ENCODE measurements at places on chromosomes 4 and X.

GRCh38 chrX:2432298-2432863 is 68.4 kb downstream of the DHRSX start:
- no peak for DNase-seq

DNA sequence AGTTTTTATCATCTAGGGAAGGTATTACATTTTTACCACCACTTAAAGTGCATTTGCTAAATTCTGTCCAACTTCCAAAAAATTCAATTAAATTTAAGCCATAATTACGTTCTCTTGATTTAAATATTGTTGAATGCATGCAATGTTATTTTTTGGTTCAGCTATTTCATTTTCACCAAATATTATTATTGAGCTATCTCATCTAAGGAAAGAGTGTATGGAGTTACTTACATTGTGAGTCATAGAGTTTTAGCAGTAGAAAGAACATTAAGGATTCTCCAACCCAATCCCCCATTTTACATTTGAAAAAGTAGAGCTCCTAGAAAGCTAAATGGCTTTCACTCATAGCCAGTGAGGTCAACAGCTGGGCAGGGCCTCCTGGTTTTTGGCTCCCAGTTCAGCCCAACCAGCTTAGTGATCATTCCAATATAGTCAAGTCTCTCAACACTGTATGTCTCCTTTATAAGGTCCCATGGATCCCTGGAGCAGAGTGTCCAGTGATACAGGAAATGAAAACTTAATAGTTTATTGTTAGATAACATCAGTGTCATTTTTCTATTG is 60.5 kb downstream of the NDNF start:
- no peak for DNase-seq

DNA sequence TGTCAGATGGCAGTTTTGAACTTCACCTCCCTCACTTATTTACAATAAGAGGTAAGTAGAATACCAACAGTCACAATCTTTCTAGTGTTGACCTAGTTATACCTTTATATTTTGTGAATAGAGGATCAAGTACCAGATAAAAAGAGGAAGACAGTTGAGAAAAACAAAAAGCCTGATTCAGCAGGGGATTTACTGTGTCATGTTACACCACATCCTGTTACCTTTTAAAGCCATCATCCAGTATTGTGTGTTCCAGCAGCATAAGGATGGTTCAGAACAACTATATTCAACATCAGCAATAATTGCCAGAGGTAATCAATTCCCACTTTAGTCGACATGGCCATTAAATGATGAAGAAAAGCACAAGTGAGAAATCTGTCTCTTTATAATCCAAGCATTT is 21.3 kb upstream of the CXCL6 start:
- DNase-seq, result no peak

DNA sequence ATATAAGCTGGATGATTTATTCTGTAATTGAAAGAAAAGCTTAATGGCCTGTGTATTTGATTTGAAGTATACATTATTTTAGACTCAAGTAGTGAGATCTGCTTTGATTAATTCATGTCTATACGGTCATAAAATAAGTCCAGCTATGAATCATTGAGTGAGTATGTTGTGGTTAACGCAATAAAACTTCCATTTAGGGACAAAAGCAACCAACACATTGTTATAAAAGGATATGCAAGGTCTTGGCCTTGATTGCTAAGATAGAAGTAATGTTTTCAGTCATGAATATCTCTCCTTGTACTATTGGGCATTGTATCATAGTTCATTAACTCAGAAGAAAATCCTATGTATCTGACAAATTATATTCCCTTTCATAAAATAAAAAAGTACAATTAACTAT is 162.1 kb downstream of the EPHA5 start:
- DNase-seq, result no peak

DNA sequence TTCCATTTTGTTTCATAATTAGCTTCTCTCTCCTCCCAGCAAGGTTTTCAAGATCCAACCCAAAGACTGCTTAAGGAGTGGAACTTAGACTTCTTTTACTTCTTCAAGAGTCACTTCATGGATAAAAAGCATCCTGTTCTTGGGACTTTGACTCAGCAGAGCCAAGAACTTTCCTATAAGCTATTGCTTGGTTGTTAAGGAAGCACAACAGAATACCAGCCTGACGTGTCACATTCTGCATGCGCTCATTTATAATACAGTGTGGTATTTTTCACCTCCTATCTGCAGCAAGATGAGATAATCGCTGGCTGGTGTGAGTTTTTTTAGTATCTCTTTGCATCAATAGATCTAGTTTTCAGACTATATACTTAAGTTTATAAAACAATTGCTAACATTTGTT is 152.1 kb downstream of the PALLD start:
- DNase-seq, result no peak

DNA sequence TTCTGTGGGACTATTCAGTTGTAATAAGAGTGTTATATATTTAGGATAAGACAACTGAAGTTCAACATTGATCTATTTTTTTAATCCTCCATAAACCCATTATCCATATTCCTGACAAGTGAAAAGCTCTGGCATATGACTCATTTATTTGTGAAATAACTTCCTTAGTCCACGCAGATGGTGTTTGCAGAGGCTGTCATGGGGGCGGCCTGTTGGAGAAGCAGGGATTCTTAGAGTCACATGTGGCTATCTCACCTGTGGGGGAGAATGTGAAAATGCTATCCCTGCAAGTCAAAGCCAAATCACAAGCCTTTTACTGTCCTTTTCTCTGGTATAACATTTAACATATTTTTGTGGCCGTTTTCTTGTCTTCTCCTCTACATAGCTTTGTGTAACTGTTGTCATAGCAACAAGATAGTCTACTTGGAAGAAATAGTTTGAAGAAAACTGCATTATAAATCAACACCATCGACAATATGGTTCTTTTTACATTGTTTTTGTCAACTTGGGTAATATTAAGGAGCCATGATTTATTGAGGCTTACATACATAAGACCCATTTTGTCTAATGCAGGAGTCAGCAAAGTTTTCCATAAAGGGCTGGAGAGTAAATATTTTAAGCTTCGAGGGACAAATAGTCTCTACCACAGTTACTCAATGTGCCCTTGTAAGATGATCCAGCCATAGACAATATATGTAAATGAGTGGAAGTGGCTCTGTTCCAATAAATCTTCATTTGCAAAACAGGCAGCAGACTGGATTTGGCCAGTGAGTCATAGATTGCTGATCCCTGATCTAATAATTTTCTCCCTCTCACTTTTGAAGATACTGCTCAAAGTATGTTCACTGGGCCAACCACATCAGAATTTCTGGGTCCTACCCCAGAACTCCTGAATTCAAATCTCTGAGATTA is 395.0 kb downstream of the DTHD1 start:
- no peak for DNase-seq
